HS-5 (cell line): ENCODE measurements at places on chromosomes 7 and 10.
A peak's percentile ranks its signal among the peaks of the same experiment; 100 is the strongest.

- no peak for DNase-seq
Measured at GRCh38 chr10:132768346-132769248, 17.4 kb downstream of the NKX6-2 start.

DNA sequence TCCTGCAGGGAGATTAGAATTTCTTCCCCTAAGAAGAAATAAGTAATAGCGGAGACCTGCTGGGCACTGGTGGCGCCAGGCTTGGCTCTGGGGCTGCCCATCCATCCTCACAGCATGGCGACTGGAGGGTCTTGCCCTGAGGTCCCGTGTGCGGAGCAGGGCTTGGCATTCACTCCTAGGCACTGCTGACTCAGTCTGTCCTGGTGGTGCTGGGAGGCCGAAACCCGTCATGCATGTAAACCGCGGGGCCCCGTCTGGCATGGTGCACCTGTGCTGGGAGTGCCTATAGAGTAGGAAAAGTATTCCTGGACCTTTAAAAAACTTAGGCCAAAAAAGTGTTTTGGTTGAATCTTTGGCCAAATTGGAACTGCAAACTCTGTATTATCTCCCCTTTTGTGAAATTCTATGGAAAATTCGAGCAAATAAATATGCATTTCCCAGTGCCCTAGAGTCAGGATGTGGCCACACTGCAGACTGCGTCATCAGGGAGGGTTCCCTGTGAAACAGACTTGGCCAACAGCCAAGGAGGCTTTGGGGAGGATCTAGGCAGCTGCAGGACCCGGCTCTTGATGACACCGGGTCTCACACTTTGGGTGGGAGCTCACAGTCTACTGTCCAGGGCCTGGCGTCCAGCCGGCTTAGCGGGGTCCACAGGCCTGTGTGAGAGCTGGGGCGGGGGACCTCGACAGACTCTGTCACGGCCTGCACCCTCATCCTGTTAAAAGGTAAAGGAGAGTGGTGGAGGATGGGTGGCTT, 122.3 kb downstream of the VIPR2 start:
- DNase-seq, result no peak

DNA sequence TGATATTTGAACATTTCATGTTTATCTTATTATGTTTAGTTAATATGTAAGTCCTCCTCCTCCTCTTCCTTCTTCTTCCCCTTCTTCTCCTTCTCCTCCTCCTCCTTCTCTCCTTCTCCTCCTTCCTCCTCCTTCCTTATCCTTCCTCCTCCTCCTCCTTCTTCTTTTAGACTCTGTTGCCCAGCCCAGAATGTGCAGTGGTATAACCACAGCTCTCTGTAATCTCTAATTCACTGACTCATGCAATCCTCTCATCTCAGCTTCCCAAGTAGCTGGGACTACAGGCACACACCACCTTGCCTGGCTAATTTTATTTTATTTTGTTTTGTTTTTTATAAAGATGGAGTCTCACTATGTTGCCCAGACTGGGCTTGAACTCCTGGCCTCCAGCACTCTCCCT, 83.4 kb upstream of the ODAD2 start:
- no peak for DNase-seq

- DNase-seq, result peak; percentile 100
Measured at GRCh38 chr7:33979807-33980355, 74.5 kb downstream of the BMPER start.

DNA sequence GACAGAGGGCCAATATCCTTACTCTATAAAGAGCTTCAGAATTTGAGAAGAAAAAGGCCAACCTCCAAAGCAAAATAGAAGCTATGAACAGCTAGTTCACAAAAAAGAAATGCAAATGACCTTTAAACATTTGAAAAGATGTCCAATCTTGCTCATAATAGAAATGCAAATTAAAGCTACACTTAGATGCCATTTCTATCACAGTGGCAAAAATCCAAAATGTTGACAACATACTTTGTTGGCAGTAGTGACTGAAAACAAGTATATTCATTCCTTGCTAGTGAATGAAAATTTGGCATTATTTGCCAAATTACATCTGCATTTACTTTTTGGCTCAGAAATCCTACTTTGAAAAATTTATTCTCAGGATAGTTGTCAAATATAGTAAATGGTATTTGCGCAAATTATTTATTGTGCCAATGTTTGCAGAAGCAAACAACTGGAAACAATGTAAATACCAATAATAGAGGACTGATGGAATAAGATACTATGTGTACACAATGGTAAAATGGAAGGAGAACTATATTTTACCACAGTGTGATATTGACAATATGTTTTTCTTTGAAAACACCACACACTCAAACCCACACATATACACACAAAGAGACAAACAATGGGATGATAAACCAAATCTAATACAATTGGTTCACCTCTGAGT, 9.4 kb downstream of the TMEM106B start:
- DNase-seq, result no peak
